ENCODE measurements at places on chromosomes 12 and 14.

DNA sequence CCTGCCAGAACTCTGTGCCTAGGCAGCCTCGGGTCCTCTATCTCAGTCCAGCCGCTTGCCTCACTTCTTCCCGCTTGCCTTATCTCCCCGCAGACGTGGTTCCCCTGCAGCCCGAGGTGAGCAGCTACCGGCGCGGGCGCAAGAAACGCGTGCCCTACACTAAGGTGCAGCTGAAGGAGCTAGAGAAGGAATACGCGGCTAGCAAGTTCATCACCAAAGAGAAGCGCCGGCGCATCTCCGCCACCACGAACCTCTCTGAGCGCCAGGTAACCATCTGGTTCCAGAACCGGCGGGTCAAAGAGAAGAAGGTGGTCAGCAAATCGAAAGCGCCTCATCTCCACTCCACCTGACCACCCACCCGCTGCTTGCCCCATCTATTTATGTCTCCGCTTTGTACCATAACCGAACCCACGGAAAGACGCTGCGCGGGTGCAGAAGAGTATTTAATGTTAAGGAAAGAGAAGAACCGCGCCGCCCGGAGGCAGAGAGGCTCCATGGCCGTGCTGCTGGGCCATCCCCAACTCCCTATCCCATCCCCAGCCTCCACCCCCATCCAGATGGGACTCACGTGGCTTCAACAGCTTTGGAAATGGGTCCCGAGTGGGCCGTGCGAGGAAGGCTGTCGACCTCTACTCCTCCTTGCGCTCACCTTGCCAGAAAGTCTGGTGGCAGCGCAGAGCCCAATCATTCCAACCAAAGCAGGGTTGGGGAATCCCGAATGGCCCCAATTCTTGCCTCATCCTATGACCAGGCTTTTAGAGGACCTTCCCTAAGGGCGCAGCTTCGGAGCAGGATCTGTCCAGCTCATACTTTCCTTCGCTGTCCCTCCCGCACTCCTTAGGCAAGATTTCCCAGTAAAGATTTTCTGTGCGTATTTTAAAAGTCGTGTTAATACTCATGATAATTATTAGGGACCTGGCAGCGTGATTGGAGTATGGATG lies 6.5 kb downstream of the HOXC13 start:
- DNase-seq = no peak

- no peak for DNase-seq
Measured at GRCh38 chr12:19129122-19129485, 429 bp upstream of the PLEKHA5 start.

DNA sequence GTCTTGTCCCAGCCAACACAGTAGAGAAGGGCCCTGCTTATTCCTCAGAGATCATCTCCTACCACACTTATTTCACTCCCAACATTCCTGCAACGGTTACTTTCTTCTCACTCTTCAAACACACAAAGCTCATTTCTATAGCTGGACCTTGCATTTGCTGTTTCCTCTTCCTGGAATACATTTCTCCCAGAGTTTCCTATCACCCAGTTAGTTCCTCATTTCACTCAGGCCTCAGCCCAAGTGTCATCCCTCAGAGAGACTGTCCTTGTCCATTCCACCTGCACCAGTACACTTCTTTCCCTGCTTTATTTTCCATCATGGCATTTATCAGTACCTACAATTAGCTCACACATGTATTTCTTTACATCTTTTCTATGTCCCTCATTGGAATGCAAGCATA lies 14.7 kb upstream of the STK38L start:
- DNase-seq = no peak

- DNase-seq = no peak
Measured at GRCh38 chr12:46260913-46261476, 7.8 kb downstream of the SLC38A1 start.

- DNase-seq = no peak
Measured at GRCh38 chr14:56868660-56869059, 58.4 kb upstream of the OTX2 start.

- no peak for DNase-seq
Measured at GRCh38 chr12:68028647-68029046, 39.4 kb downstream of the IFNG-AS1 start.

DNA sequence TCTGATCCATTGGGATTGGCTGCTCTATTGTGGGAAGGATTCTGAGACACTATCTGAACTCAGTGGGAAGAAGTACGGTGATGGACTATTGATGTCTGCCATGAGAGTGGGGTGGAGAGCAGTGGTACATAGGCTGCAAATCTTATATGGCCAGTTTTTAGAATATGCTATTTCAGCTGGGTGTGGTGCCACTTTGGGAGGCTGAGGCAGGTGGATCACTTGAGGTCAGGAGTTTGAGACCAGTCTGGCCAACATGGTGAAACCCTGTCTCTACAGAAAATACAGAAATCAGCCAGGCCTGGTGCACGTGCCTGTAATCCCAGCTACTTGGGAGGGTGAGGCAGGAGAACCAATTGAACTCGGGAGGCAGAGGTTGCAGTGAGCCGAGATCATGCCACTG lies 505.9 kb downstream of the MED13L start:
- no peak for DNase-seq

DNA sequence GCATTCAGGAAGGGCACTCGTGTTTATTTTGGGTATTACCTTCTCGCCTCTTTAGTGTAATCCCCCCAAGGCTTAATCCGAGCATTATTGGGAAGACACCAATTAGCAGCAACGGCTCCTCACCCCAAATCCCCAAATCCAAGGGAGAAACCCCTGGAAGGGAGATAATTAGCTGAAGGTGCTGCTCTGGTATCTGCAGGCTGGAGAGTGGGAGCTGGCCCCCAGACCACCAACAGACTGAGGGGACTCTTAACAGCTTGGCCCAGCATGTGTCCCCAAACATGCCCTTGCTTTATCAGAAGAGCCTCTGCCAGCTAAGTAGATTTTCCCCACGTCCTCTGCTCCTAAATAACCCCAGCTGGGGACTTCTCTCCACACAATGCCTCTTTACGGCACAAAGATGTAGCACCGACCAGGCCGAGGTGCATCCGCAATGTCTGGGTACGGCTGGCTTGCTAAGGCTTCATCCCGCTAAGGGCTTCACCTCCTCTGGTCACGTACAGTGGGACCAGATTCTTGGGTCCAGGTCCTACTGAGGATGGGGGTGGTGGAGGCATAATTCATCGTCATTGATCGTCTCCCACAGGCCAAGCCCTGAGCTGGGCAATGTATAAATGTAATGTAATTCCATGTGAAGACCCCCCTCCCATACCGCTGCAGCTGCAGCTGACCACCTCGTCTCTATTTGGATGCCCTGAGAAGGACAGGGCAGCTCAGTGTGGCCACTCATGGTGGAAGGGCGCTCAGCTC lies 123.7 kb upstream of the GSC start:
- DNase-seq = no peak

GRCh38 chr12:101713059-101713682 lies 15.7 kb downstream of the CHPT1 start:
- DNase-seq = no peak

DNA sequence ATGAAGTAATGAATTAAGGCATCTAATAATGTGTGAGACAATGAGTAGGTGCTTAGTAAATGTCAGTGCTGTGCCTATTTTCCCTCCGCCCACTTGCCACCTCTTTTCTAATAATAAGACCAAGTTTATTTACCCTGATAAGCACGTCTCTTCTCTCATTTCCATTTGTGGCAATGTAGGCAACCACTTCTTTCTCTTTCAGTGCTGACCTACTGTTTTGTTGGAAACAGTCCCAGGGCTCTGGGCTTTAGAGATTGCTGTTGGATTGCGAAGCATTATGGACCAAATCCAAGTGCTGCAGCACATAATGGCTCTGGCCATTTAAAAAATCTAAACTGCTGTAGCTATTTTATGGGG lies 141.3 kb upstream of the PLEKHG7 start:
- DNase-seq = no peak

- no peak for DNase-seq
Measured at GRCh38 chr12:116217045-116217735, 60.3 kb downstream of the MED13L start.

DNA sequence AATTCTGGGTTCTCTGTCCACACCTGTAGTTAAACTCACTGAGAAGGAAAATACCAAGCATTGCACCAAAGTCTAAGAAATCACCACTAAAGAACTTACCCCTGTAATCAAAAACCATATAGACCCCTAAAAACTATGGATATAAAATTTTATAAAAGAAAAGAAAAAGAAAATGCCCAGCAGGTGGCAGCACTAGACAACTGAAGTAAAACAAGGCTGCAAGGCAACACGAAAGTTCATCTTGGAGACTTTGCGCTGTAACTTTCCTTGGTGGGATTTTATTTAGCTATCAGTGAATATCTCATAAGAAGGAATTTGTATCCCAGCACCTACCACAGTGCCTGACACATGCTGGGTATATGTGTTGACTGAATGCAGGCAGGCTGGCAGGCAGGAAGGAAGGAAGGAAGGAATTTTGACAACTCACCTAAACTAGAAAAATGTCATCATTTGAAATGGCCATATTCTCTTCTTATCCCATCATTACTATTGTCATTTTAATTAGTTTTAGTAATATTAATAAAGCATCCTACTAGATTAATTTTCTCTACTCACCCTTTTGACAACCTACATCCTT lies 68.2 kb upstream of the ETV6 start:
- no peak for DNase-seq

DNA sequence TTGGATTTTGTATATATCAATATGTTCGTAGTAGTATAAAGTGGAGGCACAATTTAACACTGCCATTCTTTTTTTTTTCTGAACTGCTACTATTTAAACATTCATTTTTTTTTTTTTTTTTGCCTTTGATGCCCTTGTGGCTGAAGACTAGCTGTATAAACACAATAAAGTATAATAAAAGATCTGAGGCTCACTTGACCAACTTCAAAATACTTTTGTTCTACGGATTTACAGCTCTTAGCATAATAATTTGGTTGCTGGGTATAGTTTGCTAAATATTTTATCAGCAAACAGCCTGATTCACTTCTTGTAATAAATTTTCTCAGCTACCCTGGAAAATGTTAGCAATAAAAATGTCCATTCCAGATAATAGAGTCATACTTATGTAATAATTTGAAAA lies 128.3 kb downstream of the KCNC2 start:
- DNase-seq = no peak

GRCh38 chr14:24273422-24273998 lies 2.1 kb upstream of the RABGGTA start:
- DNase-seq = no peak

- no peak for DNase-seq
Measured at GRCh38 chr12:106274575-106275121, 26.8 kb upstream of the CKAP4 start.

GRCh38 chr12:65941388-65941787 lies 117.1 kb downstream of the HMGA2 start:
- no peak for DNase-seq

GRCh38 chr12:9957834-9958233 lies 13.4 kb upstream of the CLEC12A start:
- no peak for DNase-seq

DNA sequence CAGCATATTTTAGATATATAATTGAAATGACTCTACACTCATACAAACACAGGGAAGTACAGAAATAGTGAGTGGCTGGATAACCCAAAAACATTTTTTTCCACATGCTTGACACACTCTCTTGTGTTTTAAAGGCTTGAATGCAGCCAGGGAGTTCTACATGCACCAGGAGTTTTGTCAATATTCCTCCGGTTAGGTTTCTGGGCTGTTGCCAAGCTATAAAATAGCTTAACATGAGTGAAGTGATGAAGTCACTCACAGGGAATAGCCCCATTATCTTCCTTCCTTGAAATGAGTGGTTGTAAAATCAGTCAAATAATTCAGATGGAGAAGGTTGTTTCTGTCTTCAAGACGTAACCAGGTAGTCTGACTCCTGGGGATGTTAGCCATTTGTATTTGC lies 582.7 kb downstream of the SLC6A15 start:
- no peak for DNase-seq

Measured in lower lobe of right lung (tissue), 2 donors.